ENCODE measurements at places on chromosomes 2 and 18.
A peak's percentile ranks its signal among the peaks of the same experiment; 100 is the strongest.

GRCh38 chr18:9569178-9569577 is 45.2 kb downstream of the PPP4R1 start:
- DNase-seq, result no peak

GRCh38 chr18:67875060-67875459 is 358.5 kb upstream of the DSEL start:
- no peak for DNase-seq

DNA sequence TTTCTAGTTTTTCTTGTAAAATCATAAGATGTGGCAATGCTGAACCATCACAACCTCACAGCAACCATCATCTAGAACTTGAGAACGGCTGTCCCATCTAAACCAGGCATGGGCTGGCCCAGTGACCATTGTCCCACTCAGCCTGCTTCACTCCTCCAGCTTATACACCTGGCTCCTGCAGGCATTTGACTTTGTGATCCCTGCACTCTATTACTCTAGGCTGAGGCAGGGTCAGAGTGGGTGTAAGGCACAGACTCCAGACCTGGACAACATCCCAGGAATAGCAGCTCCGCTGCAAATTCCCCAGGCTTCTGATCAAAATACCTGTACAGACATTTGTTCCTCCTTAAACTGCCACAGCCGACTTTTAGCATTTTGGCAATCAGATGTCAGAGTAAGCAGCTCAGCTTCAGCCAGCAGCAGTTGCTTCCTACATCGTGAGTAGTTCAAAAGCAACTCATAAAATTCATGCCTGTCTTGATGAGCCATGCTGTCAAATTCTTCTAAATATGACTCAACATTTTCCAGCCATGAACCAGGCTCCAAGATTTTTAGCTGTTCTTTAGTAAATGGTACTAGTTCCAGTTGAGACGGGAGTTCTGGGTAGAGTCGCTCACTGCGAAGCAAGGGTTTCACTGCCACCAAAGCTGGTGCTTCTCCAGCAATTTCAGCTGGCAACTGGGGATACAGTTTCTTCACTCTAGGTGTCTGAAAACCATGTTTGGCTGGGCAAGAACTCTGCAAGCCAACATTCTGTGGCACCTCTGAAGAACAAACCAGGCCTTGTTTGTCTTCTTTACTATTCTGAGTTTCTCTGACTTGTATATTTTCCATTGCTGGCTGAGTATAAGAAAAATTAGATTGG is 12.8 kb downstream of the EPG5 start:
- DNase-seq, result no peak

GRCh38 chr2:162925595-162925994 is 87.0 kb upstream of the KCNH7 start:
- DNase-seq, result no peak

DNA sequence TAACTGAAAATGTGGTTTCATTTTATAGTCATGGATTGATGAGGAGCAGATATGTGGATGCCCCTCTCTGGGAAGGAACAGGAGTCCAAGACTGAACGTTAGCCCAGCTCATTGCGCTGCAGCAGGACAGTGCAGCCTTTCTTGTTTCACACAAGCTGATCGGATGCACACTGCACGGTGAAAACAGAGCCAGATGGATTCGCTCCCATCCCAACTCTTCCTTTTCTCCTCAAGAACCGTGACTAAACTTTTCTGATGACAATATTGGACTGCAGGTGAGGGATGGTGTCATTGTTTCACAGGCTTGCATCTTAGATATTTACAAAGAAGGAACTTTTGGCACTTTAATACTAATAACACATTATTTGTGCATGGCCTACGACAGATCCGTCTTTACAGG is 33.8 kb upstream of the COPS8 start:
- DNase-seq, result no peak

DNA sequence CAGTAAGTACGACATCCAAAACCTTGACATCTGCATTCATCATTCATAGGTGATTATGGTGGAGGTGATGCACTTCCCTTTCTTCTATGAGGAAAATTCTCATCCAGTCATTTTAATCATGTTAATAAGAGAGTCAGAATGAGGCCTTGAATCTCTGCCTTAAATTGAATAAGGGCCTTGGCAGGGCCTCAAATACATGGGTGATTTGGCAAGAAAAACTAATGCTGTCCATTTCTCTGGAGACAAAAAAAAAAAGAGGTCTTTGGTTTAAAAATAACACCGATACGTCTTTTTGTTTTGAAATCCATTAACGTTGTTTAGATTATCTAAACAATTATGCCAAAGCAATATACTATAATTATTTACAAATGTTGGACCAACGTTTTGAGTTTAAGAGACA is 8.1 kb downstream of the COLEC12 start:
- no peak for DNase-seq

DNA sequence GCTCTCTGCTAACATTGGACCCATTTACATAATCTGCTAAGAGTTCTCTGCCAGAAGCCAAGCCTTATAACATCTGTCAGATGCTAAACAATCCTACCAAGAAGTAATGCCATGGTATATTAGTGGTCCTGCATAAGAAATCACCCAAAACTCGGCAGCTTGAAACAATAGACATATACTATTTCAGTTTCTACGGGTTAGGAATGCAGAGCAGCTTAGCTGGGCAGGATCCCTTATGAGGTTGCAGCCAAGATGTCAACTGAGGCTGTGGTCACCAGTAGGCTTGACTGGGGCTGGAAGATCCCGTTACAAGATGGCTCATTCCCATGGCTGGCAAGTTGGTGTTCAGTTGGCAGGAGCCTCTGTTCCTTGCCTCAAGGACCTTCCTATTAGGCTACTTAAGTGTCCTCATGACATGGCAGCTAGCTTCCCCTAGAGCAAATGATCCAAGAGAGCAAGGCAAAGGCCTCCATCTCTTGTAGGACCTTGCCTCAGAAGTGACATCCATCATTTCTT is 25.1 kb upstream of the SOS1 start:
- DNase-seq, result no peak

GRCh38 chr18:58896268-58896667 is 31.6 kb downstream of the ZNF532 start:
- peak; percentile 19 for DNase-seq

- DNase-seq, result no peak
These were observed 8.4 kb downstream of the FLACC1 start for GRCh38 chr2:201348758-201349157.
